ENCODE measurements at places on chromosomes 13 and 19. TPM values are rescaled to one million over a fixed set of nuclear protein-coding genes. Genes with fewer than 3 reads are reported as not detected.

DNA sequence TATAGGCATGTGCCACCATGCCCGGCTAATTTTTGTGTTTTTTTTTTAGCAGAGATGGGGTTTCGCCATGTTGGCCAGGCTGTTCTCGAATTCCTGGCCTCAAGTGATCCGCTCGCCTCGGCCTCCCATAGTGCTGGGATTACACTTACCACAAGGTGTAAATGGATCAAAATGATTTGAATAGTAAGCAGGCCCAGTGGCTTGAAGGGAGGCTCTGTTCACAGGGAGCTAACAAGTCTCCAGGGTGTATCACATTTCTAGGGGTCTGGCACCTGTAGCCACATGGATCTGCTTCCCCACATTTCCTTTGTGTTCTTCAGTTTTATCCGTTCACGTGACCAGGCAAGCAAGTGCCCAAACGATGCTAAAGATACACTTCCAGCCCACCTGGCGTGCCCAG lies 13.5 kb upstream of the CNFN start:
- H3K27me3 ChIP-seq, result no peaks in the 10 kb centered on the region
- H3K27ac ChIP-seq, result no peak overlapping the region
- no peak for DNase-seq
- H3K4me3 ChIP-seq, result no peak overlapping the region
- H3K4me1 ChIP-seq, result peaks cover 13% of the 10 kb centered on the region

DNA sequence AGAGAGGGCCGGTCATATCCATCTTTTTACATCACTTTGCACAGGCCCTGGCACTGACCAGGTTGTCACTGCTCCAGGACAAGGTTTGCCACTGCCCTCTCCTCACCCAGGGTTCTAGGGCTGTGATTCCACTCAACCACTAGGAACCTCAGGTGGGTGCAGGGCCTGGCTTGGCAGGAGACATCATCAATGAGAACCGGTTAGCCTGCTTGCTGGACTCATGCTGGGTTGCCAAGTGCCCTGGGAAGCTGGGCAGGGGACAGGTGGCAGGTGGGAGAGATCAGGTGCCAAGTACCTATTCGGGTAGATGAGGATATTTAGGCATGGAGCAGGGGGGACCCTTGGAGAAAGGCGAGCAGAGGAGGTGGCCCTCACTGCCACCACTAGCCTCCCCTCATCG lies 4.2 kb upstream of the CERS4 start:
- DNase-seq, result no peak
- no peak overlapping the region for H3K27ac ChIP-seq
- peaks cover 6% of the 10 kb centered on the region for H3K27me3 ChIP-seq
- no peak overlapping the region for H3K4me3 ChIP-seq
- peaks cover 12% of the 10 kb centered on the region for H3K4me1 ChIP-seq

- peak overlapping the region; percentile 94 for H3K27ac ChIP-seq
- H3K4me1 ChIP-seq, result peaks cover 26% of the 10 kb centered on the region
- H3K4me3 ChIP-seq, result peak overlapping the region; percentile 98
- no peaks in the 10 kb centered on the region for H3K27me3 ChIP-seq
- H3K36me3 ChIP-seq, result peaks cover 31% of the 10 kb centered on the region
- peak; percentile 78 for DNase-seq
Observed at GRCh38 chr19:52190487-52191293, 838 bp downstream of the PPP2R1A start.

- H3K36me3 ChIP-seq, result no peaks in the 10 kb centered on the region
- peaks cover 74% of the 10 kb centered on the region for H3K27me3 ChIP-seq
- H3K4me1 ChIP-seq, result peaks cover 15% of the 10 kb centered on the region
- DNase-seq, result peak; percentile 93
- no peak overlapping the region for H3K4me3 ChIP-seq
Observed at GRCh38 chr19:40221858-40222619, 3.9 kb upstream of the TTC9B start.

- peak within 1 kb of the TSS; percentile 96 for H3K27ac ChIP-seq
- H3K27me3 ChIP-seq, result no peaks in the 10 kb centered on the region
- H3K4me1 ChIP-seq, result peaks cover 26% of the 10 kb centered on the region
- H3K4me3 ChIP-seq, result peak within 1 kb of the TSS; percentile 99
- peak; percentile 100 for DNase-seq
- peaks cover 31% of the 10 kb centered on the region for H3K36me3 ChIP-seq
Observed at GRCh38 chr19:5977785-5978605, at the start of gene RANBP3. Gene RANBP3, minus strand, starts transcription at chr19:5978140. Its CDS starts 58 bp downstream, at chr19:5978082.

Gene C19orf85
- not detected for total RNA-seq

- H3K4me3 ChIP-seq, result no peak overlapping the region
- no peak overlapping the region for H3K27ac ChIP-seq
- H3K27me3 ChIP-seq, result peaks cover 12% of the 10 kb centered on the region
- H3K4me1 ChIP-seq, result no peaks in the 10 kb centered on the region
- H3K36me3 ChIP-seq, result no peaks in the 10 kb centered on the region
Observed at GRCh38 chr19:46232029-46232428, 2.5 kb downstream of the IGFL1 start.

GRCh38 chr19:14089412-14089661 lies 1.2 kb downstream of the SAMD1 start:
- peaks cover 37% of the 10 kb centered on the region for H3K36me3 ChIP-seq
- H3K27ac ChIP-seq, result no peak overlapping the region
- H3K4me3 ChIP-seq, result peak overlapping the region; percentile 43

Gene EID2B
- total RNA-seq, result 3.2 TPM
